Muscle of leg (tissue), 16 donors: ENCODE measurements at places on chromosomes 3 and 15. TPM values are rescaled to one million over a fixed set of nuclear protein-coding genes. Genes with fewer than 3 reads are reported as not detected.

- H3K27me3 ChIP-seq: no peaks in the 10 kb centered on the region
- H3K4me1 ChIP-seq: no peaks in the 10 kb centered on the region
- no peak overlapping the region for H3K4me3 ChIP-seq
- no peak overlapping the region for H3K27ac ChIP-seq
- H3K36me3 ChIP-seq: no peaks in the 10 kb centered on the region
These were observed 2.9 kb upstream of the PLSCR1 start for GRCh38 chr3:146547235-146547835.

DNA sequence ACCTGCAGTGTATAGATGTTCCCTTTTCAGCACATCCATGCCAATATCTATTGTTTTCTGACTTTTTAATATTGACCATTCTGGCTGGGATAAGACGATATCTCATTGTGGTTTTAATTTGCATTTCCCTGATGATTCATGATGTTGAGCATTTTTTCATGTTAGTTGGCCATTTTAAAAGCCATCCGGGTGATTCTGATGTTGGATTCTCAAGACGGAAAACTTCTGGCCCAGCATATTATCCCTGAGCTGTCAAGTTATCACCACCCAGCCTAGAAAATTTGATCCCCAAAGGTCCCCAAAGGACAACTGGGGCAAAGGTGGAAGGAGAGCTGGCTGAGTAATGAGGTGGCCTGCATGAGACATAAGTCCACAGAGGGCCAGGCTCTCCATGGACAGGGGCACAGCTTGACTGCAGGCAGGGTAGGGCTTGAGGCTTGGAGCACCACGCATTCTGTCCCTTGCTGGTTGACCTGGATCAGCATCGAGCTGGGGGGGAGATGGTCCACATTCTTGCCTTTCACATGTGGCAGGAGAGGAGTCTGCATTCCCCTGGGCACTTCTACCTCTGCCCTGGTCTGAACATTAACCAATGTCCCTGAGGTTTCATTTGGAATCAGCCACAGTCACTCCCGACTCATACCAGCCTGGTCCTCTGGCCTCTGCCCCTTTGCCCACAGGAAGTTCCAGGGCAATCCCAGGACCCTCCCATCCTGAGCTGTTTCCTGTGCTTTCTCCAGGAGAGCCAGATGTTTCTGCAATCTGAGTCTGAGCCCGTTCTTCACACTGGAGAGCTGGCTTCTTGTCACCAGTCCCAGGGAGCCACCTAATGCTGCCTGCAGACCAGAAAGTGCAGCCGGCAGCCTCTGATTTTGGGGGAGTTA is 69.2 kb downstream of the ISG20 start:
- no peak for DNase-seq
- H3K27me3 ChIP-seq: peaks cover 10% of the 10 kb centered on the region

- H3K27me3 ChIP-seq: no peaks in the 10 kb centered on the region
- H3K27ac ChIP-seq: no peak overlapping the region
- H3K4me1 ChIP-seq: no peaks in the 10 kb centered on the region
- no peak for DNase-seq
These were observed 102.4 kb upstream of the TUSC7 start for GRCh38 chr3:116607205-116607604.

- no peak overlapping the region for H3K4me3 ChIP-seq
- H3K4me1 ChIP-seq: no peaks in the 10 kb centered on the region
- no peak for DNase-seq
- H3K27ac ChIP-seq: no peak overlapping the region
- no peaks in the 10 kb centered on the region for H3K36me3 ChIP-seq
These were observed 298.5 kb downstream of the SI start for GRCh38 chr3:164779816-164780215.

DNA sequence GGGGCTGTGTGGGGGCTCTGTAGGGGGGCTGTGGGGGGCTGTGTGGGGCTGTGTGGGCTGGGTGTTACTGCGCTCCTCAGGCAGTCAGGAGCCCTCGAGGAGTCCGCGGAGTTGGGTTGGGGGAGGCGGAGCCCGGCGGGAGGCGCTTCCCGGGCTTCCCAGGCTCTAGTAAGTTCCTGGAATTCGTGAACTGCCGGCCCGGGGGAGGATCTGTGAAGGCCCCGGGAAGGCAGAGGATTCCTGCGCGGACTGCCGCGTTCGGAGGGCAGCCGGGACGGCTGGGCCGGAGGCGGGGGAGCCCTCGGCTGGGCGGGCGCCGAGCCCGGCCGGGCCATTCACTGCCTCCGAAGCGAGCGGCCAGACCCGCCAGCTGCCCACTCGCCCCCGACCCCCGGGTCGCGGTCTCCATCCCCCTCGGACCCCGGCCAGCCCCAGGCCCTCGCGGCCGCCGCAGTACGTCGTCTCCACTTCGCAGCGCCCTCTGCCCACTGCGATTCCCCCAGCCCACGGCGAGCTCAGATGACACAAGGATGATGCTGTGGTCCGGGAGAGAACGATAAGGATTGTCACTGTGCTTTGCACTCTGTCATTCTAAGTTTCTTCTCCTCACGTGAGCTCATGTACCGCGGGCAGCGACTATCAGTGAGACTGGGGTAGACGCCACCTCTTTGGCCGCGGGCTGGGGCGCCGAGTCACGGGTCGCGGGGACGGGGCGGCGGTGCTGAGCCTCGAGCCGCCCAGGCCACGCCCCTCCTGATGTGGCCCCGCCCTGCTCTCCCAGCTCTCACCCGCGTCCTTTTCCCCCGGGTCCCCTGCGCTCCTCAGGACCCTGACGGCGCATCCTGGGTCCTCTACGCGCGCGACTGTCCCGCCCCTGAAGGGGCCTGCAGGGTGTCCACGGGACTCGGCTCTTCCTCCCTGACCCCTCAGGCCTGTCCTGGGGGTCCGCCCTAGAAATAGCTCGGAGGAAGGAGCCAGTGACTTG is 65.3 kb downstream of the KLF13 start:
- peaks cover 25% of the 10 kb centered on the region for H3K27me3 ChIP-seq
- no peaks in the 10 kb centered on the region for H3K36me3 ChIP-seq
- peak overlapping the region; percentile 46 for H3K4me3 ChIP-seq
- H3K27ac ChIP-seq: peak overlapping the region; percentile 35
- H3K4me1 ChIP-seq: peaks cover 14% of the 10 kb centered on the region
- DNase-seq: peak; percentile 83

DNA sequence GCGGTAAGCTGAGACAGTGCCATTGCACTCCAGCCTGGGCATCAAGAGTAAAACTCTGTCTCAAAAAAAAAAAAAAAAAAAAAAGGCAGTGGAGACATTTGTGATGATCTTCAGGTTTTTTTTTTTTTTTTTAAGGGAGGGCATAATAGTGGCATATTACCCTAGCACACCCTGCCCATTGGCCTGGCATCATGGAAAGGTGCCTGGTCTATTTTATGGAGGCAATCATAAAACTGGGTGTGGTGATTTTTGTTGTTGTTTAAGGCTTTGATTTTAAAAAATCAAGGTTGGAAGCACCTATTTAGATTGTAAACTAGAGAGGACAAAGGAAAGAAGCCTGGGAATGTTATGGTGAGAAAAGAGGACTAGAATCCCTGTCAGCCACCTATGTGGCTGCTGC is 6.0 kb downstream of the IQGAP1 start:
- no peak overlapping the region for H3K4me3 ChIP-seq
- DNase-seq: no peak
- no peak overlapping the region for H3K27ac ChIP-seq
- H3K27me3 ChIP-seq: no peaks in the 10 kb centered on the region

Gene MYH15
- polyA plus RNA-seq: 0.27 TPM

Gene TNFAIP8L3
- 2.4 TPM for polyA plus RNA-seq

Gene NPHP3
- 31.8 TPM for polyA plus RNA-seq
